Activated CD4-positive, alpha-beta T cell treated with anti-CD3 and anti-CD28 coated beads, Interleukin-2, amount 50 U/mL, for 16 hours (primary cell): ENCODE measurements at places on chromosomes 5 and 9.
A peak's percentile ranks its signal among the peaks of the same experiment; 100 is the strongest.

DNA sequence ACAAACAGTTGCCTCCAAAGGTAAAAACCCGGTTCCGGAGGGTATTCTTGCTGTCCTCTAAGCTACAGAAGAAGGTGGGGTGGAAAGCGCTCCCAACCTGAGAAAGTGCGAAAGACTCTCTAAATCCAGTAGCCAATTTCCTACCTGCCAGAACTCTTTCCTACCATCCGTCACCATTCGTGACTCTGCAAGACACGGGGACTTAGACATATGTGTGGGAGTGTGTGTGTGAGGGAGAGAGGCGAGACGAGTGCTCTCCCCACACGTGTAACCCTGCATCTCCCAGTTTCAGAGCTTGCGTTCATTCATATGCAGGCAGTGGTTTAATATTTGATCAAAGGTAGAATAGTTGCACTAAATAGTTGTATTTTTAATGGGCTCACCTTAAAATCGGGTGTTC, 473 bp upstream of the GABRA1 start:
- DNase-seq = no peak

- no peak for DNase-seq
Observed at GRCh38 chr5:76745670-76746069, 29.7 kb downstream of the F2R start.

GRCh38 chr5:175557778-175558177, 79.4 kb downstream of the SFXN1 start:
- DNase-seq = no peak

- DNase-seq = no peak
Observed at GRCh38 chr5:172235132-172235780, 41.3 kb downstream of the EFCAB9 start.

- DNase-seq = peak; percentile 47
Observed at GRCh38 chr5:95022967-95023695, 261.8 kb downstream of the MCTP1 start.

- no peak for DNase-seq
Observed at GRCh38 chr5:133401731-133402347, 210.5 kb downstream of the FSTL4 start.

DNA sequence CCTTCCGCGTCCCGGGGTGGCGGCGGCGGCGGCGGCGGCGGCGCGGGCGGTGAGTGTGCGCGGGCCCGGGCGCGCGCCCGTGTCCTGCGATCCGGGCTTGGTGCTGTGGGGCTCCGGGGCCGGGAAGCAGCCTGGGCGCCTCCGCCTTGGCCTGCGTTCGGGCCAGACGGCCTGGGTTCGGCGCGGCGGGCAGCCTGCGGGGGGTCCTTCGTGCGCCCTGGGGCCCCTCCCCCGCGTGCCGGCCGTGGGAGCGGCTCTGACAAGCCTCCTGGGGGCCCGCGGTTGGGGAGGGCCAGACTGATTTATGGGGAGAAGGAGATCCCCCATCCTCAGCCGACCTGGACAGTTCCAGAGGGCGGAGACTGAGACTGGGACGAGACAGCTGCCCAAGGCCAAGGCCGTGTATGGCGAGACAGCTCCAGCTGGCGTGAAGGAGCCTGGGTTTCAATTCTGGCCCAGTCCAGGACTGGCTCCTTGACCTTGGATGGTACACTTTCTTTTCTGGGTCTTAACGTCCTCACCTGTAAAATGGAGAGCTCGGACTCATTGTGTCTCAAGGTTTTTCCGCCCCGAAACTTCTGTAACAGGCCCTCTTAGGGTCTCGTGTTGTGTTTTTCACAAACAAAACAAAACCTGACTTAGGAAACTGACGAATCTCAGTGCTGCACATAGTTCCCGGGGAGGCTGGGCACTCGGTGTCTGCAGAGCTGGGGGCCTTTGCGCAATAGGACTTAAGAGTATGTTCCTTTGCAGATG, 603 bp downstream of the TMEM268 start:
- peak; percentile 43 for DNase-seq

DNA sequence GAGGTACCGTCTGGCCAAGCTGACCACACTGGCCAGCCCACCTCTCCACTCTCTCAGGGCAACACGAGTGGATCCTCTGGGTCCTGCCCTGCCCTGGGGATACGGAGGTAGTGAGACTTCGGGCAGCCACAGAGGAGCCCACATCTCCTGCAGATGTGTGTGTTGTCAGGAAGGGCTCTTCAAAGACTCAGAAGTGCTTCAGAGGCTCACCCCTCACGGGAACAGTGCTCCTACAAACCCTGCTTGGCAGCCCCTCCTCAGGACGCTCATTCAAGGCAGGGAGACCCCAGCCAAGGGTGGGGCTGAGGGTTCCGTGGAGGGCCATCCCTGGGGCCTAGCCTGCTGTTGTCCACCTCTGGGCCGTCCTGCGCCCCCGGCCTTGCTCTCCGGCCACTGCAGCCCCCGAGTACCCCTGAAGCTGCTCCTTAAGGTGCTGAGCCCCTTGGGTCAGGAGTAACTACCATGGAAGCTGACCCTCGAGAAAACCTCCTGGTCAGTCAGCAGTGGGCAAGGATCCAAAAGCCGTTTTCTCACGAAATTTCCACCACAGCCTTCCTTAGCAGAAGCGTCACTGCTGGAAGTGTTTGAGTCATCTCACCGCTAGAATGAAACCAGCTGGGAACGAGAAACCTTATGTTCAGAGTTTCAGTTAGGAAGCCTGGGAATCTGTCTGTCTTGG, 23.2 kb upstream of the LRRC14B start:
- no peak for DNase-seq

- DNase-seq = no peak
Observed at GRCh38 chr5:132943362-132944022, 19.9 kb downstream of the AFF4 start.

DNA sequence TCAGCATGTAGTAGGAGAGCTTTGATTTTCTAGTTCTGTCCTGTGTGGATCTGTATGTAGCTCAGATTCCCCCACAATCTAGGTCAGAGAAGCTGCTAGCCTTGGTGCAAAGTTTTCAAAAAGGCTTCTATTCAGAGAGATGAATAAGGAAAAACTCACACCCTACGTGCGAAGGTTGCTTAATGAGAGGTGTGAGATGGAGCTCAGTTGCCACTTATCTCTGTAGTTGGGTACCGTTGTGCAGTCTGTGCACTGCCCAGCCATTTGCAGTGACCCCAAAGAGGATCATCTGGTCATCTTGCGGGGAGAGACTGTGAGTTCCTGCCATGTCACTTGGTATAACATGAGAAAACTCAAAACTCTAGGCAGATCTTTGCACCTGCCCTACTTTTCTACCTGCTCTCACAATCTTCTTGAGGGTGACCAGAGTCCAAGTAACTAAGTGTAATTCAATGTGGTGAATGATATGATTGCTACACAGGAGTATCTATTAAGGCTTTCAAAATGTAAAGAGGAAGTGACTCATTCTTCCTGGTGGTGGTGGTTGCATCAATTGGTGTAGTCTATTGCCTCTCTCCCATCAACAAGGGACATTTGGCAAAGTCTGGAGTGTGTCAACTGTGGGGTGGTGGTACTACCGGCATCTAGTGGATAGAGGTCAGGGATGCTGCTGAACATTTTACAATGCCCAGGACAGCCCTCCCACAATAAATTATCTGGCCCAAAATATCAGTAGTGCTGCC, 65.2 kb downstream of the TMC1 start:
- peak; percentile 80 for DNase-seq

DNA sequence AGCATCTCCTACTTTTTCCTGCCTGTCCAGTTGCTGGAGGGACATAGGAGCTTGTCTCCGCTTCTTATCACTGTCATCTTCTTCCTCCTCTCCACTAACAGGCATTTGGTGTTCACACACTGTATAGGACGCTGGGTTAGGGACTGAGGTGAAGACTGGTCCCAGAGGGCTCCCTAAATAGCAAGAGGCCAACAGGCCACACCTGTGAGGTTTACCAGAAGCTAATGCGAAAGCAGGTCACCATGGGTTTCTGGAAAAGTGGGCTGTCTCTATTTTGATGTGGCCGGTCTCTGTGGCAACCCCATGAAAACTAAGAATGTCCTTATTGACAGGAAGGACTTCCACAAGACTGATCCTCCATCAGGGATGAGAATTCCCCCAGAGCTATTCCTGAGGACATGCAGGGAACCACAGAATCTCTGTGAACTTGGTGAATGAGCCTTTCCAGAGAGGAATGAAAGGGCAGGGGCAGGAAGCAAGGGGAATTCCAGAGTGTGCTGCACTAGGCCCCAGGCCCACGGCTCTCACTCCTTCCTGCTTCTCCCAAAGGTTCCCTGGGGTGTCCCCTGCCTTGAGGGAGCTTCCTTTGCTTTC, 61.7 kb downstream of the DAP start:
- DNase-seq = no peak

GRCh38 chr5:173802670-173803165, 85.4 kb upstream of the CPEB4 start:
- no peak for DNase-seq

- DNase-seq = peak; percentile 69
Observed at GRCh38 chr5:132272311-132273210, 15.1 kb downstream of the PDLIM4 start.

- DNase-seq = no peak
Observed at GRCh38 chr9:34143116-34143515, 16.6 kb upstream of the DCAF12 start.

DNA sequence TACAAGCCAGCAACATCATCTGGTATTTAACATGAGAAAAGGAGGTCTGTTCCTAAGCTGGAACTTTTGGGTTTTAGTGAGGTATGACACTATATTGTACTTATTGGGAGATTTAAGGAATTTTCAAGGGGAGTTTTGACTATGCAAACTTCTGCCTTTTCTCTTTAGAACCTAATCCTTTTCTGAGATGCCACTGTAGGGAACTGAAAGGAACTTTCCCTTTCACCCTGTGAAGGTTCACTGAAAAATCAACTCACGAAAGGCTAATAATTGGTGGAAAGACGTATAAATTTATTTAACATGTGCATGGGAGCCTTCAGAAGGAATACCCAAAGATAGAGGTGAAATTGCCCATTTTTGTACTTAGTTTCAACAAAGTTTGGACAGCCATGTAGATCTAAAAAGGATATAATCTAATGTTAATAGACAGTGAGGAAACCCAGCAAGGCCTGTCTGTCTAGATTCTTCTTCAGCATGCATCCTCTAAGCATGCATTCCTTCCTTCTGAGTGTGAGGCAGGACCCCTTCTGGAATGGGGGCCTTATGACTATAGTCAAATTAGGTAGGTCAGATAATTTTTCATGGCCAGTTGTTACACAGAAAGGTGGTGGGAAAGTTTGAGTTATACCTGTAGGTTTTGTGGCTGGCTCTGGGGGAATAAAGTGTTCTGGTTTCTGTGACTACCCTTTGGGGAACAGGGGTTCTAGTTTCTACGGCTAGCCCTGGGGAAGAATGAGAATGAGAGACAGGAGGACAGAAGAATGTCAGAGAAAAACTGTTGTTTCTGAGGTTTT, 200.3 kb downstream of the C9orf152 start:
- DNase-seq = no peak

- DNase-seq = no peak
Observed at GRCh38 chr5:168472329-168472728, 13.9 kb upstream of the RARS1 start.

DNA sequence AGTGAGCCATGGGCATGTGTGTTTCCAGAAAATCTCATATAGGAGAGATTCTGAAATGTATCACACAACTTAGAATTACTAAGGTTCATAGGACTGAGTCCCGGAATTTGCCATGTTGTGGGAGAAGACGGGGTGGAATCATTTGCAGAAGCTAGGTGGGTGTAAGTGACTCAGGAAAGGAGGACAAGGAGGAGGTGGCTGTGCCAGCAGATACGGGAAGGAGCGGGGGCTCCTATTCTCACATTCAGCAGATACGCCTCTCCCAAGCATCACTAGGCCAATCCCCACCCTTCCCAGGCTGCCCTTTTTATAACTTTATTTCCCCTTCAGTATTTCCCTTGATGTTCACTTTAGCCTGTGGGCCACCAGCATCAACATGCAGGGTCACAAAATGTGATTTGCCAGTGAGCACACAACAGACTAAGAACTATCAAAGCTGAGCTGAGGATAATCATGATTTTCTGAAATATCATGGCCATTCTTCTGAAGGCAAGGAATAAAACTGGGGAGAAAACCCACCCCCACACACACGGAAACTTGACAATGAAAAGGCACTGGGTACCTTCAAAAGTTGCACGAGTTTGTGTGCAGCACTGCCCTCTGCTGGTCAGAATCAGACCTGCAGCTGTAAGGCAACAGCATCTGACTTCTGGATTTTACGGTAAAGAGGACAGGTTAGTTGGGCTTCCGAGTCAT, 133.2 kb downstream of the MTX3 start:
- peak; percentile 77 for DNase-seq

DNA sequence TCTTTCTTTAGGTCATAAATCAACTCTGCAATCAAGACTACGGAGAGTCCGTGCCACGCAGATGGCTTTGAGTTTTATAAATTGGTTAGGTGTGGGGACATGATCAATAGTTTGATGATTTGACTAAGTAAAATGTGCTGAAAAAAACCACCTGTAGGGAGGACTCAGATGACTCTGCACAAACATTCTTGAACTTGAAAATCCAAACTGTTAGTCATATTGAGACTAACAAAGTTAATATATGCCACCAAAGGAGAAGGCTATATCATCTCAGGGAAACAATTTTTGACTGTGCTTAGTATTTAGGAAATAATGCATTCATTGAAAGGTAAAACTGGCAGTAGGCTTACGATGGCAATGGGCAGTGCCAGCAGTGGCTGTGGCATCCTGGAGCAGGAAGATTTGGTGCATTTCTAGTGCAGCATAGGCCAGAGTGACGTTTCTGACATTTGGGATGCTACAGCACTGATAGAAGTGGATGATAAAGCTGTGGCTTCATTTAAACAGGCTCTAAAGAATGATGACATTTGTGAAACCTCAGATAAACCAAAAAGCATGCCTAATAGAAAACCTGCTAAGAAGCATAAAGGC, 291.1 kb downstream of the MLLT3 start:
- peak; percentile 83 for DNase-seq

GRCh38 chr9:130143958-130144366, 28.2 kb upstream of the NCS1 start:
- DNase-seq = no peak

DNA sequence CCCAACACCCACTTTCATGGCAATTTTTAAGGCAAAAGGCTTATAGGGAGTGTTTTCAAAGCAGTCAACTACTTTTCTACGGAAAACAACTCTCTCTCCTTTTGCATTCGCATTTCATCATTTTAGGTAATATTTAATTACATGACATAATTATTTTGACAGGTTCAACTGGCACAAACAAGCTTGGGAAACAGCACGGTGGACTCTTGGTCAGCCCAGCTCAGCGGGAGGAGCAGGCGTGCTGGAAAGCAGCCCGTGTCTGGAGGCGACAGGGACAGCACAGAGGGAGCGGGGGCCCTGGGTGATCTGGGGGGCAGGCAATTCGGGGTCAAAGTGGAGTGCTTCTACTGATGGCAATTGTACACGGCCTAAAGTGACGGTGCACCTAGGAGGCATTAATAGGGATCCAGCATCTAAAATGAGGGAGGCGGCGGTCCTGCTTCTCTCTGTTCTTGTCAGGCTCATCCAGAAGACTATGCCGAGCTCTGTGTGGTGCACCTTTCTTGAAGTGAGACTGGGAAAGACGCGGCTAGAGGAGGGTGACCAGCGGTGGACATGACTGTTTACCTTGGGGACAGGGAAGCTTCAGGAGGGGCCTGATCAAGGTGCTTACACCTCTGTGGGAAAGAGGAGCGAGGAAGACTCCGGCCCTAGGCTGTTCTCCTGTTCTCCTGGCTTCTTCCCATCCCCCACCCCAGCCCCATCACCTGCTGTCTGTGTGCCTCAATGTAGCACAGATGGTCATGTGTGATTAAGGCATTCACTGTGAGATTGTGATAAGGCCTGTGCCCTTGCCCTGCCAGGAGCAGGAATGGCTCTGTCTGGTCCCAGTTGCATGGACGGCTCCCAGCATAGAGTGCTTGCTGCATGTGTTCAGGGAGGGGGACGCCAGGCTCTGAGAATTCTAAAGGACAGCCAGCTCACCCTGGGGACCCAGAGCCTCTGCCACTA, 3.4 kb downstream of the MYMK start:
- DNase-seq = no peak

- DNase-seq = no peak
Observed at GRCh38 chr5:14199902-14200301, 56.8 kb downstream of the TRIO start.
